ENCODE measurements at places on chromosomes 11 and 22.
A peak's percentile ranks its signal among the peaks of the same experiment; 100 is the strongest.

DNA sequence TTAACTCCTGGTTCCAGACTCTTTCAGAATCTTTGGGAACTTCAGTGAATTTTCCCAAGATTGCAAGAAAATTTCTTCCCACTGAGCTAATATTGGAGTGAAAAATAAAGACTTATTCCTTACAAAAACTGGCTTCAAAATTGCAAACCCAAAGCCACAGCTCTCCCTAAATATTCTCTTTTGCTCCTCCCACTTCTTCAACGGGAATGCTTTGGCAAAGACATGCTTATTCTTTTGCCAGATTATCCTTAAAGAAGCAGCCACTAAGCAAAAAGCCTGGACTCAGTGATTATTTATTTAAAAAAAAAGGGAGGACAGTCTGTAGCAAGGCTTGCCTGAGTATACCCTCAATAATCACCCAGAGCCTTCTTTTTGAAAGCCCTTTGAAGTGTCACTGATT is 902.4 kb upstream of the CCDC90B start:
- DNase-seq, result no peak

- no peak for DNase-seq
These were observed 22.7 kb upstream of the CECR2 start for GRCh38 chr22:17346578-17346977.

- no peak for DNase-seq
These were observed 32.1 kb upstream of the SLC5A12 start for GRCh38 chr11:26753723-26754504.

- DNase-seq, result no peak
These were observed 40.2 kb upstream of the EMID1 start for GRCh38 chr22:29165321-29166060.

DNA sequence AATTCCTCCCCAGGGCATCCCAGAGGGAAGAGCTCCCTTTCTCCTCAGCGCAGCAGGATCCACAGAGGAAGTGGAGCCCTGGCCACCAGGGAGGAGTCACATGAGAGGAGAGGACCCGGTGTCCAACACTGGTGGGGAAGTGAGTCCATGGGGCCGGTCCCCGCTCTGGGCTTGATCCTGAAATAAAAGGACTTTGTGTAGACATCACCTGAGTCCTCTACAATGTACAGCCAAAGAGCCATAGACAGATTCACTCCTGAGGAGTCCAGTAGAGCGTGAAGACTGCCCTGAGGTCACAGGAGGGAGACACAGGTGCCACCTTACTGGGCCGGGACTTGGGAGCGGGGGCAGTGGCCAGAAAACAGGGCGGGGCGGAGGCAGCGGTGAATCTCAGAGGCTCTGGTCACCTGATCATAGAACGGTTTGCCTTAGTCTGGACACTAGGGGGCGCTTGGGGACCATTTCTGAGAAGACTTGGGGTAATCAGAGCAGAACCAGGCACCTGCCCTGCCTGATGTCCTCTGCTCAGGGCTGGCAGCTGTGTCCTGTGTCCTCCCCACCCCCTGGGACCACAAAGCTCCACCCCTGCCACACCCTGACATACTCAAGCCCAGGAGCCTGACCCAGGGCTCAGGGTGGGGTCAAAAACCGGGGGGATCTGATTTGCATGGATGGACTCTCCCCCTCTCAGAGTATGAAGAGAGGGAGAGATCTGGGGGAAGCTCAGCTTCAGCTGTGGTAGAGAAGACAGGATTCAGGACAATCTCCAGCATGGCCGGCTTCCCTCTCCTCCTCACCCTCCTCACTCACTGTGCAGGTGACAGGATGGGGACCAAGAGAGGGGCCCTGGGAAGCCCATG is 112.7 kb downstream of the VPREB1 start:
- DNase-seq, result peak; percentile 25

DNA sequence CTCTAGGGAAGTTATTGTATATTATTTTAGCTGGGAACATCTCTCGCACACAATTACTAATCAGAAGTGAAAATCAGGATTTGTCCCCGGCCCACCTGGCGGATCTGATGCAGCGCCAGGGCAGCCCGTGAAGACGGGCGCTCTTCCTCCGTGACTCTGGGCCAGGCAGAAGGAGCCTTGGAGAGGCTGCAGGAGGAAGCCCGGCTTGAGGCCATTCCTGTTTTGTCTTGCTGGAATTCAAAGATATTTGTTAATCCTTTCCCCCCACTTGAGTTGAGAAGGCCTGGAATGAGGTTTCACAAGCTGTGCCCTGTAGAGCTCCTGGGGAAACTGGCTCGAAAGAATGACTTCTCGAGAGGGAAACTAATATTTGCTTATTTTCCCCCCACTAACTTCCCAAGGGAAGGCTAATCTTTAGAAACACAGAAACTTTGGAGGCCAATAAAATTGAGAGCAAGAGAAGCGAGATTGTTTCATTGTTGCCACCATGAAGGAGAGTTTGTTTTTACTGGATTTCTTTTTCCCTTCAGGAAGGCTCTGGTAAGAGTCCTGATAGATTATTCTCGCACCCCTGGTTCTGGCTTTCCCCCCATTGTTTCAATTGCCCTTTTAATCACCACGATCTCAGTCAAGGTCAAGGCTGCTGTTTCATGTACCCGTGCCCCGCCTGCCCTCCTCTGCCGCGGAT is 92.8 kb upstream of the SEPTIN5 start:
- no peak for DNase-seq

- DNase-seq, result no peak
These were observed 14.2 kb upstream of the OLFML1 start for GRCh38 chr11:7471071-7471470.

GRCh38 chr11:501001-501682 is 5.9 kb downstream of the RNH1 start:
- DNase-seq, result no peak

- DNase-seq, result no peak
These were observed 47.0 kb downstream of the GAB2 start for GRCh38 chr11:78370406-78371172.

DNA sequence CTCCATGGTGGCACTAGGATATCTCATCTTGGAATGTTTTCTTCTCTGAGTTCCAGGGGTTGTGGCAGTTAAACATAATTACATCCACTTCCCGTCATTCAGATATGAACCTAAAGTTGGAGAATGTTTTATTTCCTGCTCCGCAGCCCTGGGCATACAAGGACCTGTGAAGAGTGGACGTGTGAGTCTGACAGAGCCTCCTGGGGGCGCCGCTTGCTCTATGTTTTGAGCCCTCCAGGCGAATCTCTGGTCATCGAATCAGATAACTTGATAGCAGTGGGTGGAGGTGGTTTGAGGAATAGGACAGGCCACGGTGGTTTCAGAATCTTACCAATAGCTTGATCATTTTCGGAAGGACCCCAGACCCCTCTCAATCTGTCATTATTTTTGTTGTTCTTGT is 174.2 kb downstream of the NTM start:
- DNase-seq, result no peak

DNA sequence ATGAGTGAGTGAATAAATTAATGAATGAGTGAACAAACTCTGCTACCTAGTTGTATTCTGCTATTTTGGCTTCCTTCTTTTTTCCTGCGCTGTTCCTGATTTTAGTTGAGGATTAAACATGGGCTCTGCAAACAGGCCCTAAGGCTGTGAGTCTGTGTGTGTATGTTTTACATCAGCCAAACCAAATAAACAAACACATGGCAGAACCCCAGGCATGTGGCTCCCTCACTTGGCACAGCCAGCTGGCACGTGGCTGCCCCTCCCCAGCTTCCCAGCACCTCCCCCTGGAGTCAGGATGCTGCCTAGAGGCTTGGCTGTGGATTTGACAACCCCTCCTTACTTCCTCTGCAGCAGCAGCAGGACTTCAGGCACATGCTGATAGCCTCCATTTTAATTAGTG is 593.2 kb downstream of the INSC start:
- DNase-seq, result no peak

- no peak for DNase-seq
These were observed 153.2 kb upstream of the NARS2 start for GRCh38 chr11:78727816-78728215.

GRCh38 chr11:115201111-115201792 is 303.0 kb downstream of the CADM1 start:
- DNase-seq, result no peak

- no peak for DNase-seq
These were observed 3.1 kb downstream of the DRD4 start for GRCh38 chr11:640021-640706.

DNA sequence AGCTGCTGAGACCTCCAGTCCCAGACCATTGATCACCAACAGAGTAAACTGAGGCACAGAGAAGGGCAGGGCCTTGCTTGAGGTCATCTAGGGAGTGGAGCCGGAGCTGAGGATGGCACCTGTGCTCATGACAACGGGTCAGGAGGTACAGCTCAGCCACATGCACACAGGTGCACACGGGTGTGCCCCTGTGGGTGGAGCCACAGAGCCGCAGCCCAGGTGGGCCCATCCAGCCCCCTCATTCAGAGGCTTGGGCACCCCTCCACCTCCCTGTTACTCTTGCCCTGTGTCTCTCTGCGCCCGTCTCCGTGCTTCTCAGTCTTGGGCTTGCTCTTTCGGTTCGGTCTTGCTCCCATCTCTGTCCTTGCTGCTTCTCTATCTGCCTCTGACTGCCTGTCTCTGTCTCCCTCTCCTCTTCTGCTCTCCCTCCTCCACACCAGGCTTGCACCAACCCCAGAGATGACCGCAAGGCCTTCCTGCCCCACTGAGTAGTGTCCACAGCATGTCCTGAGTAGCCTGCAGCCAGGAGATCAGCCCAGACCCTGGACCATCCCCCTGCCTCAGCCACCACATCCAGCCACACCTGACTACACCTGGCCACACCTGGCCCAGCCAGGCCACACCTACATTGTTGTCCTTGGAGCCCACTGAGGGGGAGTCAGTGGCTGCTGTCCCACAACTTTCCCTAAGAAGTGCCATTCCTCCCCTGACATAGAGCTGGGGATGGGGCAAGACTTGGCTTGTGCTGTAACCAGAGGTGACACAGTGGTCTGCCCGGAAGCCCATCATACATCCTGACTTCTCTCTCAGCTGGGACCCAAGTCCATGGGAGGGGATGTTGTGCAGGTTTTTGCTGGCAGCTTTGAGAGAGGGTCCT is 39.3 kb upstream of the CRYBB3 start:
- no peak for DNase-seq

GRCh38 chr11:120066738-120067437 is 71.0 kb downstream of the TRIM29 start:
- DNase-seq, result no peak

GRCh38 chr22:39937906-39938305 is 22.3 kb upstream of the TMA7B start:
- no peak for DNase-seq

- no peak for DNase-seq
These were observed 6.5 kb downstream of the RAB36 start for GRCh38 chr22:23151827-23152226.

GRCh38 chr11:119511614-119512306 is 88.8 kb upstream of the THY1 start:
- no peak for DNase-seq

DNA sequence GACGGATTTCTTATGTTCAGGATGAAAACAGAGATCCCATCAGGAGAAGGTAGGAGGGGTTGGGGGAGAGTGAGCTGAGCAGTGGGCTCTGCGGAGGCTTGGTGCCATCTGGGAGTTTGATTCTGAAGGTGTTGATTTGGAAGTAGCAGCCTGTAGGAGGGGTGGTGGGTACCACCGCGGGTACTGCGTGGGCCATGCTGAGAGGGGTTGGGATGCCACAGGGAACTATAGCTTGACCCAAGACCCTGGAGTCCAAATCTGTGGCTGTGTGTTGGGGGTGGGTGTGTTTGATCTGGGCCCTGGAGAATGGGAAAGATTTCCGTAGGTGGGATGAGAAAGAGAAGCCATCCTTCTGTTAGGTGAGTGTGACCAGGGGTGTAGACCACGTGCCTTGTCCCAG is 5.0 kb downstream of the INCENP start:
- no peak for DNase-seq

GRCh38 chr11:12089473-12089872 is 20.9 kb upstream of the MICAL2 start:
- no peak for DNase-seq

GRCh38 chr11:116762132-116762531 is 10.7 kb downstream of the BUD13 start:
- no peak for DNase-seq

GRCh38 chr11:120096369-120097191 is 41.3 kb downstream of the TRIM29 start:
- DNase-seq, result no peak

DNA sequence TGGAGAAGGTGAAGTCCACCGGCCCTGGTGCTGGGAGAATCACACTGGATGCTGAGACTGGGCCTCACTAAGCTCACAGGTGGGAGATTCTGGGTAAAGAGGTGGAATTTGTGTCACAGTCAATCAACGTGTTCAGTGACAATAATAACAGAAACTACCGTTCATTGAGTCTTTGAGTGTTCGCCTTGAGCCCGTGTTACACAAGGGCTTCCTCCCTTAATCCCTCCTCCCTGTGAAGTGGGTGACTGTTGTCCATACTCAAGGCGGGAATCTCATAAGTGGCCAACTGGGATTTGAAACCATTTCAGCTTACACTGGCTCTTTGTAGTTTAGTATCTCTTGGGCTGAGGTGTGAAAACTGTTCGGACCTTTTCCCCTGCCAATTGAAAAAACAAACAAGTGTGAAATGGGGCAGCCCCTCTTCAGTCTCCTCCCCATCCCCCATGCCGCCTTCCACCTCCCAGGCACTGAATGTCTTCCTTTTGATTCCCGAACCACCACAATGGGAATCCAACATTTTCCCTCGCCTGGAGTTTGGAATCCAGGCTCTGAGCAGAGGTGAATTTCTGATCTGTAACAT is 502.4 kb downstream of the MIAT start:
- DNase-seq, result no peak

GRCh38 chr11:69497221-69497787 is 15.8 kb downstream of the LINC01488 start:
- DNase-seq, result no peak

GRCh38 chr22:19478045-19478900 is 720 bp downstream of the UFD1 start:
- no peak for DNase-seq

DNA sequence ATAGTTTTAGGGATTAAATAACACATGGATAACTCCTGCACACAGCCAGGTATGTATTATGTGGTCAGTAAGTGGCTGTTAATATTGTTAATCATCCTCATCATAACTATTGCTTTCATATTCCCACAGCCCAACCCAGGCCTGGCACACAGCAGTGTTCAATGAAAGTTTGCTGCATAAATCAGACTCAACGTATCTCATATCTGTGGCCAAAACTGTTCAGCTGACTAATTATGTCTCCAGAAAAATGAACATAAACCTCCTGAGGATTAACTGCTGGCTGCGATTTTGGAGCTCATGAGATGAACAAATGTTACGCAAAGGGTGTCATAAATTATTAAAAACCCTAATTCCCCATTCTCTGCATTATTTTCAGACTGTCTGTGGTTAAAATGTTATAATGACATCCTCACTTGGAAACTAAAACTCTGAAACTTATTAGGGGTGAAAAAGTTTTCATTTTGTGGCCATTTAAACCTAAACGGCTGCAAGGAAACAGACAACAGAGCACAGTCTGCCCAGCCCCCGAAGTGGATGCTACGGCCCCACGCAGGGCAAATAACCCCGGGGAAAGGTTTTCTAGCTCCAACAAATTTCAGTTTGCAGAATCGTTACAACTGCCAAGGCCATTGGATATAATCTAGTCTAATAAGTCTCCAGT is 17.3 kb downstream of the ABCC8 start:
- DNase-seq, result no peak
